NCI-H524 (cell line): ENCODE measurements at places on chromosomes 2 and 18.
A peak's percentile ranks its signal among the peaks of the same experiment; 100 is the strongest.

GRCh38 chr2:118974103-118974993, 32.4 kb downstream of the MARCO start:
- no peak for DNase-seq

- no peak for DNase-seq
Observed at GRCh38 chr2:236782938-236783337, 213.3 kb downstream of the ACKR3 start.

GRCh38 chr2:171792886-171793580, 101.0 kb downstream of the SLC25A12 start:
- no peak for DNase-seq

GRCh38 chr2:182868054-182868796, 1.8 kb upstream of the FRZB start:
- peak; percentile 36 for DNase-seq

GRCh38 chr18:58788470-58788869, 76.2 kb upstream of the ZNF532 start:
- no peak for DNase-seq

DNA sequence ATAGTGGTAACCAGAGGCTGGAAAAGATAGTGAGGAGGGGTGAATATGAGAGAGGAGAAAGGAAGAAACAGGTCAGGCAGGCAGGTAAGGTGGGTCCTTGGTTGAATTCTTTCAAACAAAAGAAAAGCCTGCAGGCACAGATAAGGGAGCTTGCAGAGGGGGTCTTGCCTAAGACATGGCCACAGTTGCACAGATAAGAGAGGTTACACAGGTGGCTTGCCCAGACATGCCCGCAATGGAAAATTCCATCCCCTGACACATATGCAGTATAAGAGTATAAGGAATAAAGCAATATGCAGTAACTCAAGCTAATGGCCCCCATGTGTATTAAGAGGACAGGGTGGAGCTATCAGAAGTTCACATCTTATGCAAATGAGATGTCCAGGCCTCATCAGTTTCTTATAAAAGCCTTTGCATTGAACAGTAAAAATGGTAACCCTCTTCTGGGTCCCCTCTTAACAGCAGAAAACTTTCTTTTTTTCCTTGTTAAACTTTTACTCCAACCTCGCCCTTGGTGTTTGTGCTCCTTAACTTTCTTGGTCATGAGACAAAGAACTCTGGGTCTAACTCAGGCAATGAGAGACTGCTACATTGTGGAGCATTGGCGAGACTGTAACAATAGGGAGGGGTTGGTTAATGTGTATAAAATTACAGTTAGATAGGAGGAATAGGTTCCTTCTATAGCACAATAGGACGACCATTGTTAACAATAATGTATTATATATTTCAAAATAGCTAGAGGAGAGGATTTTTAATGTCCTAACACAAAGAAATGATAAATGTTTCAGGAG, 764.6 kb downstream of the TSN start:
- DNase-seq, result no peak

DNA sequence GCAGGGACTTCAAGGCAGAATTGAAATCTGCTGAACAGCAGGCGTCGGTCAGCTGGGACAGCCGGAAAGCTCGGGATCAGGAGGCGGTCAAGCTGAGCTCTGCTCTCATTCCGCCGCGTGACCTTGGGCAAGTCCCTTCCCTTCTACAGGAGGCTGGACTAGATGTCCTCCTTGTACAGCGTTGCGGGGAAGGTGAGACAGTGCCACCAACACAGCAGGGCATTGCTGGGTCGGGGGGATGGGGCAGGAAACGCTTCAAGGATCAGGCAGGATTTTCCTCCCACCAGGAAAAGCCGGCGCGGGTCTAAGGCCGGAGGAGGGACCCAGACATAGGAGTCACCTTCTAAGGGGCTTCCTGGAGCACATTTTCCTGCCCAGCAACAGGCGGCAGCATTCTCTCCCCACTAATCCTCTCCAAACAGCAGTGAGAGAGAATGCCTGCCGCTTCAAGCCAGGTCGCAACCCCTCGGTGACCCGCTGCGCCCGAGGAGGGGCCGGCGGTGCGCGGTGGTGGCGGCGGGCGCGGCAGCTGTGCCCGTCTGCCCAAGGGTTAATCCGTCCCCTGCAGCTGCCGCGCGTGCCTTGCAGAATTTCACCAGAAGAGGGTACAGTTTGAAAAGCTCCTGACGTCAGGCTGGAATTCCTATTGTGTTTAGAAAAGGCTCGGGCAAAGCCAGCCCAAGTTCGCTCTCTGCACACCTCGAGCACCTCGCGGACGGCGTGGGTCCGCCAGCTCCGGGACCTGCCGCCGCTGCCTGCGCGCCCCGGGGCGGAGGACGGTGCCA, at the start of gene KCNF1:
Gene KCNF1 (plus strand): TSS at position 644 of the 785 bp plus-strand sequence. CDS start 493 bp downstream, outside the sequence.
- DNase-seq, result peak; percentile 81

- DNase-seq, result no peak
Observed at GRCh38 chr2:88144271-88144670, 16.4 kb upstream of the FABP1 start.

DNA sequence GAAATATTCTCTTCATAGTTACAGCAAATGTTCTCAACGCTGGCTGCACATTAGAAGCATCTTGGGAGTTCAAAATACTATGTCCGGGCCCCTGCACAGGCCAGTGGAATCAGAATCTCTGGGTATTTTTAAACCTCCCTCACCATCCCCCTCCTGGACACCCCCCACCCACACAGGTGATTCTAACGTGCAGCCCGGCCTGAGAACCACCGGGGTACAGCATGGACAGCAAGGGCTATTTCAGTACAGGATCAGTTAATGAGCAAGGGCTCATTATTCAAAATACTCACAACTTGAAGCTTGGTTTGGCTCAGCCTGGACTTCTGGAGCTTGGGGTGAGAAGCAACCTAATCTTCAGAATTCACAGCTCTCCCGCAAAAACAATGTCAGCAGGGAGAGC, 31.4 kb downstream of the INO80C start:
- no peak for DNase-seq

GRCh38 chr18:13606604-13607254, 119.6 kb downstream of the FAM210A start:
- no peak for DNase-seq

DNA sequence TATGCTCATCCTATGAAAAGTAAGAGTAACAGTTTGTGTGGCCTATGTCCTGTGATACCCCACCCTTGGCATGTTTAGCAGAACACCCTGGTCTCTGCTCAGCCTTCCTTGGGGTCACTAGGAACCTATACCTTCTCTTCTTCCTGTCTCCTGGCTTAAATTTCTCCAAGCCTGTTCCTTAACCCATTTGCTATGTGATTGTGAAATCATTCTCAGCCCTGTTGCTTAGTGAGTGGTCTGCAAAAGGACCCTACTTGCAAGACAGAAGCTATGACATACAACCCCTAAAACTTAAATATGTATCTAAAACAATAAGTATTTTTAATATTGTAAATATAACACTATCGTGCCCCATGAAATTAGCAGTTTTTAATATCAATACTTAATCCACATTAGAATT, 524.7 kb downstream of the PARD3B start:
- no peak for DNase-seq

DNA sequence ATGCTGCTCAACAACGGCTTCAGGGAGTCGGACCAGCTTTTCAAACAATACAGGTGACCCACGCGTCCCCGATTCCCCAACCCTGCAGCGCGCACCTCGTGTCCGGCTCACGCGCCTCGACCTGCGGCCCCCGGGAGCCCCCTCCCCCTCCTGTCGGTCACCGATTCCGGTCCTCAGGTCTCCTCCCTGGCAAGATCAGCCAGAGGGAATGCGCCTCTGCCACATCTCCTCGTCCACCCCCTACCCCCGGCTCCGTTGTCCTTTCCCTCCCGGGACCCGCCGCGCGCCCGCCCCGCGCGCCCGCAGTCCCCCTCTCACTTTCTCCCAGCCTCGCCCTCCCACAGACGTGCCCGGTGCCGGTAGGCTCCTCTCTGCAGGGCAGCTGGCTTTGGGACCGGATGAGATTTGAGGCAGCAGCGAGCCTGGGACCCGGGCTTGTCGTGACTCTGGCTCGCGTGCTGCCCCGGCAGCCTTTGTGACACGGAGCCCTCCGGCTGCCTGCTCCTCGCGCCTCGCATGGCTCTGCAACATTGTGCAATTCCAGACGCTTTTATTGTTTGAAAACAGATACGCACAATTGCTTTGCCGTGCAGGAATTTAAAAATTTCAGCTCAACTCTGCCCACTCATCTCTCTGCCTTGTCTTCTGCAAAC, 558 bp downstream of the TTC39C start:
- peak; percentile 39 for DNase-seq

- DNase-seq, result peak; percentile 60
Observed at GRCh38 chr2:191245869-191246531, 796 bp downstream of the MYO1B start.

- DNase-seq, result peak; percentile 93
Observed at GRCh38 chr18:42706618-42707017, 408.9 kb downstream of the RIT2 start.

GRCh38 chr18:25604894-25605597, 253.1 kb upstream of the ZNF521 start:
- DNase-seq, result no peak

DNA sequence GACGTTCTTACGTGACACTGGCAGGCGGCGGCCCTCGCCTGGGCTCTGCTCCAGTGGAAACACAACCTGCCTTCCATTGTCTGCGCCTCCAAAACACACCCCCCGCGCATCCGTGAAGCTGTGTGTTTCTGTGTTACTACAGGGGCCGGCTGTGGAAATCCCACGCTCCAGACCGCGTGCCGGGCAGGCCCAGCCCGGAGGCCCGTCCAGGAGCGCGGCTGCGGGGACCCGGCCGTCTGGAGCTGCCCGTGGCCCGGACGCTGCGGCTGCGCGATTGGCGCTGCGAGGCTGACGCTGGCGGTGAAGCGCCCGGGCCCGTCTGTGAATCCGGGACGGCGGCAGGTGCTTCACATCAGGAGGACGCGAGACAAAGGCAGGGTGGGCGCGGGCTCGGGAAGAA, 670.3 kb upstream of the SALL3 start:
- DNase-seq, result no peak

DNA sequence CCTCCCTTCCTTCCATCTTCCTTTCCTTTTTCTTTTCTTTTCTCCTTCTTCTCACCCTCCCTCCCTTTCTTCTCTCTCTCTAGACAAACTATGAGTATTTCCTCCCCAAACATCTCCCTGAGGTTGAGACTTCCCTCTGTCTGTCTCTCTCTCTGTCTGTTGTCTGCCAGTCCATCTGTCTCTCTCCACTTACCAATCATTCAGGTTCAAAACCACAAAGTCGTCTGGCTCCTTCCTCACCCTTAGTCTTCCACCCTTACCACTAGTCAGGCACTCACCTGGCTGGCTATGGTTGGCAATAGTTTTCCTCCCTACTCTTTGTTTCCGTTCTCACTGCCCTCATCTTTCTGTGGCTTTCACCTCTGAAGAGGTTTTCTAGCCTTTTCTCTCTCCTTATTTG, 12.9 kb downstream of the CCL20 start:
- DNase-seq, result no peak

GRCh38 chr18:69495841-69496533, 95.3 kb downstream of the DOK6 start:
- DNase-seq, result no peak

GRCh38 chr2:133489146-133489545, 79.1 kb downstream of the NCKAP5 start:
- no peak for DNase-seq

DNA sequence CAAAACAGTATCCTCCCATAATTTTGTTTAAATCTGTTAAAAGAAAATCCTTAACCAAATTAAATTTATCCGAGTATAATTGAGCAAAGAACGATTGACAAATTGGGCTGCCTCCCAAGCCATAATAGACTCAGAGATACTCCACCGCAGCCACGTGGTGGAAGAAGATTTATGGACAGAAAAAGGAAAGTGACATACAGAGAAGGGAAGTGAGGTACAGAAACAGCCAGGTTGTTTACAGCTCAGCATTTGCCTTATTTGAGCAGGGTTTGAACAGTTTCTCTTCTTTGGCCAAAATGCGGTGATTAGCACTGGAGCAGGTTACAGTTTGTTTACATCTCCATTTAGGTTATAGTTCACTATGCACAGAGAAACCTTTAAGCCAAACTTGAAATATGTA, 60.8 kb downstream of the KYNU start:
- DNase-seq, result no peak

DNA sequence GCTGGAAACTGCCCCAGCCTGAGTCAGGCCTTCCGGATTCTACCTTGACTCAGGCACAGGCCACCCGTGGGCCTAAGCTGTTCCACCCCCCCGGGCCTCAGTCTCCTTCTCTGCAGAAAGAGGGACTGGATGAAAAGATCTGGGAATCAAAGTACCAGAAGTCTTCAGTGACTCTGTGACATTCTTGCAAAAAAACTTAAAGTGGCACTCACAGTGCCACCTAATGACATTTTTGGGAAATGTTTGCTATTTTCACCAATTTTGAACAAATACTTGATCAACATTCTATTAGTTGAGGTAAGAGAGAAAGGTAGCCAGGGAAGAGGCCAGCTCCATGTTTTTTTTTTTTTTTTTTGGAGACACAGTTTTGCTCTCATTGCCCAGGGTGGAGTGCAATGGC, 48.3 kb upstream of the ACAA2 start:
- no peak for DNase-seq

GRCh38 chr2:85231952-85232351, 95.8 kb downstream of the TGOLN2 start:
- DNase-seq, result no peak

DNA sequence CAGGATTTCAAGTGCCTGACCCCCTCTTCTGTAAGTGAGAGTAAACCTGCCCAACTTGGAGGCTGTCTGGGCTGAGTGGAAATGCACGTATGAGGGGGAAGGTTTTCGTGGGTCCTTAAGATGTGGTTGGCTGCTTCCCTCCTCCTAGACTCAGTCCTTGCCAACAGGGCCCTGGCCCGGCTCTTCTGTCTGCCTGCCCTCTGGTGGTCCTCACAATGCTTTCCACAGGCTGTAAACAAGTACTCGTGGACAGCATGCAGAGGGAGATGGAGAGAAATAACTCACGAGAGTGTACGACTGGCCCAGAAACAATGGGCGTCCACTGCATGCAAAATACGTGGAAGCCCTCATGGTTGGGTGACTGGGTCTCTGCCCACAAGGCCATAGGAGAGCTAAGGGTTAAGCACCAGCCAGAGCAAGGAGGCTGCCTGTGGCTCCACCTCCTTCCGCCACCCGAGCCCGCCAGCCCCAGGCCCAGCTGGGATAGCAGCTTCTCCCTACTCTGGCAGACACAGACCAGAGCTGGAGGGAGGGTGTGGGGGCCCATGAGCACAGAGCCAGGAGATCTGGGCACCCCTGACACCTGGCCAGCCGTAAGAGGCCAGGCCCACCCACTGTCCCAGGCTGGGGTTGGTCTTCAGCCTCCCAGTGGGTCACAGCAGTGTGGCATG, 17.0 kb upstream of the ARHGEF4 start:
- peak; percentile 76 for DNase-seq

DNA sequence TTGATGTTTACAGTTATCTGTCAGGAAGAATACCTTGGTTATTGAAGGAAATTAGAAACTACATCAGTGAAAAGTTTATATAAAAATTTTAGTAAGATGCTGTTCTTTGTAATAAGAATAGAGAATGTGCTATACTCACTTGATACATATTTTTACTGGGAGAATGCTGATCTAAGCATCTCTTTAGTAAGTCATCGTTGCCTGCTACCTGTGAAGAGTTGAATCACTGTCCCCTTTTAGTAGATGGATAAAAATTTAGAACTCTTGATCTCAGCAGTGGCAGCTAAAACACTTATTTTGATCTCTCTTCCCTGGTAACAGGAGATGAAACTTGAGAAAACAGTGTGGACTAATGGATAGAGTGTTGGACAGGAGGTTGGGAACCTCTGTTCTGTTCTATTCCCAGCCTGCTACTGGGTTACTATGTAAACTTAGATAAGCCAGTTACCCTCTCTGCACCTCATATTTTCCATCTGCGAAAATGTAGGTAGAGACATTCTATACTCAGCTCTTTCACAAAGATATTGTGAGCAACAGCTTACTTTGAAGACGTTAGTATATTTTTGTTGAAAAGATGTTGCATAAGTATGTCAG, 100.3 kb downstream of the FEZ2 start:
- DNase-seq, result no peak
